ENCODE measurements at places on chromosomes 12 and 14.

DNA sequence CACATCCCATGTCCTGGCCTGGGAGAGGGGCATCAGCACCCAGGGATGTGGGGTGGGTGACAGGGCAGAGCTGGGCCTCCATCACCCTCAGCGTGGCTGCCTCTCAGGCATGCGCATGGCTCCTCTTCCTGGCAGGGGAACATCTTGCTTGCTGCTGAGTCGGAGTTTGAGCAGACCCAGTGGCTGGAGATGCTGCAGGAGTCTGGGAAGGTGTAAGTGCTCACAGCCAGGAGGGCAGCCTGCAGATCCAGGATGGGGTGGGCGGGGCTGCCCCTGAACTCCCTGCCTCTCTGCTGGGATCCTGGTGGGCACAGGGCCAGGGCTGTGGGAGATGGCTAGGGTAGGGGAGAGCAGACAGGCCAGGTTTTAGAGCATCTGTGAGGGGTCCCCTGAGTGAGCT, 16.2 kb downstream of the PLEKHD1 start:
- no peak for DNase-seq

- no peak for DNase-seq
Observed at GRCh38 chr14:36451310-36452065, 68.5 kb downstream of the NKX2-1 start.

- DNase-seq, result no peak
Observed at GRCh38 chr14:30332374-30332773, 226.6 kb upstream of the G2E3 start.

DNA sequence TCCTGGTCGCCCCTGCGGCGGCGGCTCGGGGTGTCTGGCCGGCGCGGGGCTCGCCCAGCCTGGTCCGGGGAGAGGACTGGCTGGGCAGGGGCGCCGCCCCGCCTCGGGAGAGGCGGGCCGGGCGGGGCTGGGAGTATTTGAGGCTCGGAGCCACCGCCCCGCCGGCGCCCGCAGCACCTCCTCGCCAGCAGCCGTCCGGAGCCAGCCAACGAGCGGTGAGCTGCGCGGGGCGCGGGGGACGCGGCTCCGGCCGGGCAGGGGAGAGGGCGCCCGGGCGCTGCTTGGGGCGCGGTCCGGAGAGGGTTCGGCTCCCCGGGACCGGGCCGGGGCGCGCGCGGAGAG, at the start of gene LGALS3:
TSS of gene LGALS3 (plus strand) at position 167 of the 342 bp plus-strand sequence. CDS start 8,122 bp downstream, outside the sequence.
- DNase-seq, result no peak

DNA sequence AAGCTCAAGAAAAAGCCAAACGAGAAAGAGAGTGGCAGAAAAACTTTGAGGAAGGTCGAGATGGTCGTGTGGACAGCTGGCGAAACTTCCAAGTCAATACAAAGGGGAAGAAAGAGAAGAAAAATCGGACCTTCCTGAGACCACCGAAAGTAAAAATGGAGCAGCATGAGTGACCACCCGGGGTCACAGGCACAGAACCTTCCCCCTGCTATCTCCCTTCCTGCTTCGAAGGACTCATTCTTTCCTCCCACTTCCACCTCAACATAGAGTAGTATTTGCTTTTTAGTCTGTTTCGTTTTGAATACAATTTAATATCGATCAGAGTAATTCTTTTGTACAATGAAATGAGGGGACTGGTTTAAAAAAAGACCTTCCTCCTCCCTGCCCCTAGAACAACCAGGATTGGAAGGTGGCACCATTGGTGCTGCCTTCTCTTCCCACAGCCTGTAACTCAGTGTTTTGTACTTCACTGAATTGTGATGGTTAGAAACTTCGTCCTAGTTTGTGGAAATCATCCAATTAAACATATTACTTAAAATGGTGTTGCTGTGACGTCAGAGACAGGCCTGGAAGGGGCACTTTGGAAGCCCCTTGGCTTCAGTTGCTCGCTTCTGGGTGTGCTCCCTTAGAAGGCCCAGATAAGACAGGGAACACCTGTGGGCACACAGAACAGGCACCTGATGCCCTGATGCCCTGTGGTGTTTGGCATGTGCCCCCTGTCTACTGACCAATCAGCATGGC, 26.1 kb upstream of the NFKBIA start:
- no peak for DNase-seq

DNA sequence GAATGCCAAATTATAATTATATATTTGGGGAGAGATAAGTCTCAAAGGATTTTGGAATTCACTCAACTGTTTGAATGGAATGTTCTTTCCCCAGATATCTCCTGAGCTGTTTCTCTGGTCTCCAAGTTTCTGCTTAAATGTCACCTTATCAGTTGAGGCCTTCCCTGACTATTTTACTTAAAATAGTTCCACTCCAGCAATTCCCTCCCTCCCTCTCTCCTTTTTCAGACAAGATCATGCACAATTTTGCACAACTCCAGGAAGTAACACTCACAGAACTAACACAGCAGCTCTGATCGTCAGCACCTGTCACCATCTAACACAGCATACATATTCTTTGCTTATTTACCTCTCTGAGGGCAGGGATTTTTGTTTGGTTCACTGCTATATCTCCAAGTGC, 12.5 kb downstream of the BTG1 start:
- DNase-seq, result no peak

- no peak for DNase-seq
Observed at GRCh38 chr14:63444588-63444987, 98.6 kb downstream of the PPP2R5E start.

DNA sequence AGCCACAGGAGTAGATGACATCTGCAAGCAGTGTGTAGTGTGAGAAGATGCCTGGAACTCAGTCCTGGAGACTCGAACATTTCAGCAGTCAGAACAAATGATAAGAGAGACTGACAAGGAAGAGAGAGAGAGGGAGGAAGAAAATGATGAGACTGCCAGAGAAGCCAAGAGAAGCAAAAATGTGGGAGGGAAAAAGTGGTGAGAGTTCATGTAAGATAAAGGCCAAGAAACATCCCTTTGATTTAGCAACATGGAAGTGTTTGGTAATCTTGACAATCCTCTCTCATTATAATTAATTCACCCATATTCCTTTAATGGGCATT, 42.6 kb downstream of the LIMA1 start:
- no peak for DNase-seq

DNA sequence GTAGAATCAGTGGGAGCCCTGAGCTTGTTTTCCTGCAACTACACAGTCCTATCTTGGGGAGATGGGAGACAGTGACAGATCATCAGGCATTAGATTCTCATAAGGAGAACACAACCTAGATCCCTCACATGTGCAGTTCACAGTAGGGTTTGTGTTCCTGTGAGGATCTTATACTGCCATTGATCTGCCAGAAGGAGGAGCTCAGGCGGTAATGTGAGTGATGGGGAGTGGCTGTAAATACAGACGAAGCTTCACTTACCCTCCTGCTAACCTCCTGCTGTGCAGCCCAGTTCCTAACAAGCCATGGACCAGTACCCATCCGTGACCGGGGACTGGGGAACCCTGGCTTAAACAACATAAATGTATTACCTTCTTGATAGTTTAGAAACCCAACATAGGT, 1034.1 kb downstream of the BCL11B start:
- DNase-seq, result no peak

DNA sequence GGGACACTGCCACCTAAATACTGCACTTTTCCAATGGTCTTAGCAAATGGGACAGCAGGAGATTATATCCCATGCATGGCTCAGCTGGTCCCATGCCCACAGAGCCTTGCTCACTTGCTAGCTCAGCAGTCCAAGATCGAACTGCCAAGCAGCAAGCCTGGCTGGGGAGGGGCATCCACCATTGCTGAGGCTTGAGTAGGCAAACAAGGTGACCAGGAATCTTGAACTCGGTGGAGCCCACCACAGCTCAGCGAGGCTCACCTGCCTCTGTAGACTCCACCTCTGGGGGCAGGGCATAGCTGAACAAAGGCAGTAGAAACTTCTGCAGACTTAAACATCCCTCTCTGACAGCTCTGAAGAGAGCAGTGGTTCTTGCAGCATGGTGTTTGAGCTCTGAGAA, 370.8 kb upstream of the MGAT4C start:
- no peak for DNase-seq

DNA sequence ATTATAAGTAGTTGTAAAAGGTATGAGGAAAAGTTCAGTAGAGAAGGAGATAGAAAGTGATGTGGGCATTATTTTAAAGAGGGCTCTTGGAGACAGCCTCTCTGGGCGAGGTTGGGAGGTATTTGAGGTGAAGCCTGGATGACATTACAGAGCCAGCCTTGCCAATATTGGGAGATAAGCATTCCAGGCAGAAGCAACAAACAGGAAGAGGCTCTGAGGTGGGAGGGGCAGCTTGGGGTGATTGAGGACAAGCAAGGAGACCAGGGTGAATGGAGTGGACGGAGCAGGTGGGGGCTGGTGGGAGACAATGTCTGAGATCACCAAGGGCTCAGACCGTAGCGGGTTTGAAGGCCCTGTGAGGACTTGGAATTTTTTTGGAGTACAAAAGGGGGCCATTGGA, 87.3 kb downstream of the DYRK2 start:
- DNase-seq, result no peak

DNA sequence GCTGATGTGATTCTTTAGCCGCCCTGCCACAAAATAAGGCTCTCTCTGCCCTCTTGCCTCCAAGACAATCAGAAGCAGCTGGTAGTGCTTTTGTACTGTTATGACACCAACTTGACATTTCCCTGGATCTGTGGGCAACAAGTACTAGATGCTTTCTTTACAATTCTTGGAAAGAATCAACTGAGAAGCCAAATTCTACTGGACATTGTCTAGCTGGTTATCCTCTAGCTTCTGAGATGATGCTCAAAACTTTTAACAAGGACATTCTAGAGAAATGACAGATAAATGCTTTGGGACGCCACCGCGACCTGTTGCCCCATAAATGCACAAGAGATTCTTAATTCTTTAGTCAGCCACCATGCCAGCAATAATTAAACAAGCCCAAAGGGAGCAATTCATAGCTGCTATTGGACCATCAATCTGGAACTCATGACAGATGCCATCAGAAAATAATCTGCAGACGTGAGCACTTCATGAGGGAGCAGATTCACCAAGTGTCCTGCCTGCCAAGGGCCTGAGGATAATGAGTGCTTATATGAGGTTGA, 22.8 kb downstream of the FMNL3 start:
- DNase-seq, result no peak

DNA sequence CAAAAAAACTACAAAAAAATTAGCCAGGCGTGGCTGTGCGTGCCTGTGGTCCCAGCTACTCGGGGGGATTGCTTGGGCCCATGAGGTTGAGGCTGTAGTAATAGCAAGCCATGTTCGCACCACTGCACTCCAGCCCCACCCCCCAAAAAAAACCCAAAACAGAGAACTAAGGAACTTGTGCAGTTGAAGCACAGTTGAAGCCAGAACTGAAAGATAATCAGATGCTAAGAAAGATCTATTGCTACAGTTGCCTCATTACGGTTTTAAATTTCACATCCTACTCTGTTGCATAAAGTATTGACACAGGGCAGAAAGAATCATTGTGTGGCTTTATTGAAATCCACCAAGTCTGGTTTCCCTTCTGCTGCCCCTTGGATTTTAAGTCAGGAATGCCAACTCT, 3.8 kb downstream of the CS start:
- no peak for DNase-seq

DNA sequence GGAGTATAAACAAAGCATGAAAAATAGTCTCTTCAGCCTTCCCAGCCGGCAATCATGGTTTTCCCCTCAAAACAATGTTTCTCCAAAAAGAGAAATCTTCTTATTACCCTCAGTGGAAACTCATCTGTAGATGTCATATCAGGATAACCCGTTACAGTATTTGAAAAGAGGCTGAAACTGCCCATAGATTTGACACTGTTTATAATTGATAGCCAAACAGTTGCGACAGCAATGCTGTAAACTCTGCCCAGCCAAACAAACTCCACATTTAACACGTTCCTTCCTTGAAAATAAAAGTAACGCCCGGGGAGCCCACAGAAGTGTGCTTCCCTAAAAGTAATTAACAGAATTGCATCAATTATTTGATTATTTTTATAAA, 201.3 kb upstream of the FOXN3 start:
- no peak for DNase-seq

GRCh38 chr12:30816742-30817465, 62.2 kb upstream of the CAPRIN2 start:
- no peak for DNase-seq

- no peak for DNase-seq
Observed at GRCh38 chr14:69980457-69981425, 101.5 kb downstream of the SMOC1 start.

- no peak for DNase-seq
Observed at GRCh38 chr12:105406497-105406896, 76.0 kb downstream of the C12orf75 start.

GRCh38 chr14:93892923-93893558, 34.1 kb upstream of the FAM181A start:
- DNase-seq, result no peak

GRCh38 chr14:31752867-31753661, 191.9 kb downstream of the NUBPL start:
- no peak for DNase-seq

DNA sequence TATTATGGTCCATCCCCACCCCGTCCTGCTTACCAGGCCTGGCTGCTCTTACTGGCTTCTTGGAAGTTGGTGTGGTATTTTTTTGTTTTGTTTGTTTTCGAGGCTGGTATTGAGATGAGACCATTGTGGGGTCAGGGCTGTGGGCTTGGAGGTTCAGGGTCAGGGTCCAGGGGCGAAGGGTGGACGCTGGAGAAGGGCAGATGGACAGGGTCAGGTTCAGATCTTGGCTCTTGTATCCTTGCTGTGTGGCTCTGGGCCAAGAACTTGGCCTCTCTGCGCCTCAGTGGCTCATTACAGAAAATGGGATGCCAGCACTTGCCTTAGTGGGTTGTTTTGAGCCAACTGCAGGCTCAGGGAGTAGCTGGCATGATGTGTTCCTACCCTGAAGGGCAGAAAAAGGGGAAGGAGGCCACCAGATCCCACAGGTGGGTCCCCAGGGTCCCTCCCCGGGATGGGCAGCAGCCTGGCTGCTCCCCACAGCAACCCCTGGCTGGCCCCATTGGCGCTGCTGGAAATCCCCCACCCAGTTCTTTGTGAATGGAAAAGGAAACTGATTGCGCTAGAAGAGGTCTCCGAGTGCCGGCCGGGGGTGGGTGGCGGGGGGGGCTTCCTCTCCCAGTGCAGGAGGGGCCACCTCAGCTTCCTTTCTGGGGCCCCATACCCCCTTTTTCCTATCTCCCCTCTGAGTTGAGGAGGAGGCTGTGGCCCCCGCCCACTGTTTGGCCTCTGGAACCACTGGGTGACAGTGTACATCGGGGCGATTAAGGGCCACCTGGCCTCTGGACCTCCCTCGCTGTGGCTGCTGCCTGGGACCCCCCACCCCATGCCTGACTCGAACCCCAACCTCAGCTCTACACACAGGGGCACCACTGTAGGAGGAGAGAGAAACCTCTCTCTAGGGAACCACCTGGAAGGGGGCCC, 25.0 kb downstream of the SH2B3 start:
- no peak for DNase-seq

GRCh38 chr12:12380949-12381593, 24.2 kb downstream of the BORCS5 start:
- no peak for DNase-seq

DNA sequence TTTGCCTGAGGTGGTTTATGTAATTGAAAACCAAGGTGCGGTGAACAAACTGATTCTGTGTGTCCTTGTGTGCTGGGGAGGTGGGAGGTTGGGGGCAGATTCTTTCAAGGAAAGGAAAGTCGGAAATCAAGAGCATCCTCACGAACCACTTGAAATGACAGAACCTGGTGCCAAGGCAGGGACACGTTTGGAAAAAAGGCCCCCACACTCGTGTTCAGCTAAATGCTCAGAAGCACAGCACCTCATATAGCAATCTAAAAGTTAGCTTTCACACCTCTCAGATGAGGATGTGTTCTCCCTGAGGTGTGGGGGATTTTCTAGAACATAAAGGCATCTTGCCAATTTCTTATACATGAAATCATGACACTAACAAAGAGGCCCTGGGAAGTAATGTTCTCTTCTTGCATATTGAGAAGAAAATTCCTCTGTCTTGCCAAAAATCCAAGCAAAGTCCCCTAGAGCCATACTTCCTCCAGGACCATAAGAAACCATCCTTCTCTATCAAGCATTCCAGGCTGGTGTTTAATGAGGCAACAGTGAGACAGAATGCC, 119.6 kb downstream of the PLXNC1 start:
- no peak for DNase-seq
